ENCODE measurements at places on chromosomes 1 and 21.

- DNase-seq: no peak
Observed at GRCh38 chr21:29092102-29092959, 18.9 kb upstream of the CCT8 start.

GRCh38 chr21:38920631-38921398 is 115.1 kb downstream of the ETS2 start:
- no peak for DNase-seq

DNA sequence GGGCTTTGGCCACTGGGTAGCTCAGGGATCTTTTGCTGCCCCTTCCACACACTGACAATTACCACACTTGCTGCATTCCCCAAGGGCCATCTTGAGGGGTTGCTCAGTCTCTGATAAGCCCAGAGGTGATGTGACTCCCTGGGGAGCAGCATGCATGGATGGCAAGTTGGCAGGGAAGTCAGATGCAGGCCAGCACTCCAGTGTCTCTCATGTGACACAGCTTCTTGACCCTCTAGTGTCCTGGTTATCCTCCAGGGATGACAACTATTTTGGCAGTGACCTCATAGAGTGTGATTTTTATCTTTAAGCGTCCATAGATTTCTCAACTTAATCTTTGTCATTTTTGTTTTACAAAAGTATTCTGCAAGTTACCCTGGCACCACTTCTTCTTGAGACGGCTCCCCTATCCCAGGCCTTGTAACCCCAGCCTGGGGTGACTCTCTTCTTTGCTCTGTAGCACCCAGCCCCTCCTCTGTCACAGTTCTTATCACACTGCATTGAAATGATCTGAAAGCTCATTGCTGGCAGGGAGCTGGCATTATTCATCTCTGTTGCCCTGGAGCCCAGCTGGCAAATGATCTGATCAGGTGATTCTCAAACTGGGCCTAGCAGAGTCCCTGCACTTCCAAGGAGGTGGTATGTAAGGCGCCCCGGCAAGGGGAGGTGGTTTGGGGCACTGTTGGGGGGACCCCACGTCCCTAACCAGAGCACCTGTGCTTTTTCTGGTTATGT is 72.6 kb downstream of the TENT5C start:
- no peak for DNase-seq

GRCh38 chr1:8913457-8913856 is 32.2 kb upstream of the CA6 start:
- no peak for DNase-seq

DNA sequence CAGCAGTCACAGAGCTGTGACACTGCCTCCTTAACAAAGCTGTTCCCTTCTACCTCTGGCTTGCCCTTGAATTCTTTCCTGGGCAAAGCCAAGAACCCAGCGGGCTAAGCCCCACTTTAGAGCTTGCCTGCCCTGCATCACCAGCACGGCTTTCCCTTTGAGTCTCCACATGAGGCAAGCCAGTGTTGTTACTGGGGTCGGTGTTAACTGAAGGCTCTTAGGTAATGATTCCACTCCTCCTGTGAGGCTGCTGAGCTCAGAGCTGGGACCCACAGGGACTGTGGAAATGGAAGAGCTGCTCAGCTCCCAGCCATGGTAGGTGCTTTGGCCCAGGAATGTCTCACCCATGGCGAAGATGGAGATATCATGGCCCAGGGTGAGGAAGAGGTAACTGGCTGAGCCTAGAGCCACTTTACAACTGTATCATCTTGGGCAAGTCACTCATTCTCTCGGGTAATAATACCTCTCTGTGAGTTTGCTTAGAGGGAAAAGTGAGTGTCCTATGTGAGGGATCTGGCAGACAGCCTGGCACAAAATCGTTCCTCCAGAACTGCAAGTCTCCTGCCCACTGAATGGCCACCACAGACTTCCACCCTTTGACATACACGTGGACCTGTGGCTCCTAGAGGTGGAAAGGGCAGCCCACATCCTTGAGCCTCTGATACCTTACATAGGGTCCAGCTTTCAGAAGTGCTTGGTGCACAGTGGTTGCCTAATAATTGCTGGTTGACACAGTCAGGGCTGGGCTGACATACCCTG is 654.1 kb downstream of the PTPRU start:
- DNase-seq: no peak

GRCh38 chr21:35026617-35027562 is 22.2 kb downstream of the RUNX1 start:
- peak; percentile 66 for DNase-seq

DNA sequence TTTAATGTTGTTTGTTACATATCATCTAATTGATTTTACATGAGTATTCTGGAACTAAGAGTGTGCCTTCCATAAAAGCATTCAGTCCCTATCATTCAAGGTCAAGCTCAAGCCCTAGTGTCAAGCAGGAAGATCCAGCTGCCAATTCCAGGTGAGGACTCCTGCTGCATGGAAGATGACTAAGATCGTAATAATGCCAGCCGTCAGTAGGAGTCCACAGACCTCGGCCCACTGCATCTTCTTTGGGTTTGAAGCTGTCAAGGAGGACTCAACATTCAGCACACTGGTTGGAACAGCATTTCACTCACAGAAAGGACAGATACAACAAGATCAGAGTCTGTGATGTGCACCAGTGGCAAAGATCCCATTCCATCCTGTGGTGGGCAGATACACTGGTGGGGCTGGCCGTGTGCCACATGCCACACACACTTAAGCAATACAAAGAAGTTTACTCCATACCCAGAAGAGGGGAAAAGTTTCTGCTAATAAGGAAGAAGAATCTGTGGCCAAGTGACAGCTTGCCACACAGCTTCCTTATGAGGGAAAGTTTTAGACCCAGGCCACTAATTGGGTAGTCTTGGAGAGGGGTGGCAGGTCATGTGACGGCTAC is 160.4 kb downstream of the PIK3R3 start:
- no peak for DNase-seq

GRCh38 chr1:22609291-22609690 is 27.1 kb upstream of the C1QA start:
- no peak for DNase-seq

DNA sequence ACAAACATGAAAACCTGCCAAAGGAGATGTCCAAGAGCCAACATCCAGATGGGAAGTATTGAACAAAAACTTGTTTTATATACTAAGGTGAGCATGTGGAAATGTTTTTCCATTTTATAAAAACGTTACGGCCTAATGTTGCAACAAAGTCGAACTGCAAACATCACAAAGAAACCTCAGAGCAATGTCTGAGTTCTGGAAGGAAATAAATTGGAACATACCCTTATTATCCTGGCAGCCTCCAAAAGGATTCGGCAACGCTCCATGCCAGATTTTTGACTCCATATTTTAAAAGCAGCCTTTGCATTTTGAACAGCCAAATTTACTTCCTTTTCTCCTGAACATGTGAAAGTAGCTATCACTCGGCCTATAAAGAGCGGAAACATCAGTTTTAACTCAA is 3.3 kb downstream of the ALDH9A1 start:
- no peak for DNase-seq

DNA sequence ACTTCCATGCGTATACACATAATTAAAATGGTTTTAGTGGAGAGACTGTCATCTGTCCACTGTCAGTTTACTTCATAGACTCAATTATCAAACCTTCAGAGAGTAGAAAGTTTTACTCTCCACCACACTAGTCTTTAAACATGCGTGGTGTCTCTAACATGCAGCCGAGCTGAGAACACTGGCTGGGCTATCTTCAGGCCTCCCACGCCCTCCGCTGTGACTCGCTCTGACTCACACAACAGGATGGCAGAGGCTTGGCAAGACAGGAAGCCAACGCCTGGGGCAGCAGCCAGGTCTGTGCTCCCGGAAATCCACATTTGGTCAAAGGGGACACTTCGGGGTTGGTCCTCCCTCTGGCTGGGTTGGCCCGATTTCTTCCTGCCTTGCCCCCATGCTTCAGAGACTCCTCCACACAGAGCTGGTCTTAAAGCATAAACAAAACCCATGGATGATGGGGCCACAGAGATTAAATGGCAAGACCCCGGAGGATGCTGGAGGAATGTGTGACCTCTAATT is 22.7 kb upstream of the IFNGR2 start:
- DNase-seq: peak; percentile 60

DNA sequence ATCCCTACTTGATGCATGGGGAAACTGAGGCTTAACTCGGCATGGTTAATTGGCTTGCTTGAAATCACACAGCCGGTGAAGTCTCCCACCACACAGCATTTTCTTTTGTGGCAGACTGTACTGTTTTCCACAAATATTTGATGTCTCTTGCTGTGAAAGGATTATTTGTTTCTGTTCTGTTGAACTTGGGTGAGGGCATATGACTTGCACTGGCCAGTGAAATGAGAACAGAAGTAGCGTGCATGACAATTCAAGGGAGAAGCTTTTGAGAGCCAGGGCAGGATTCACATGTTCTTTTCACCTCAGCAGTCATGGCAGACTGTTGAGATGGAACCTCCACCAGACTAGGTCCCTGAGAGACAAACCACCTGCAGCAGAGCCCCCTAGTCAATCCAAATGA is 11.7 kb upstream of the AK2 start:
- no peak for DNase-seq

DNA sequence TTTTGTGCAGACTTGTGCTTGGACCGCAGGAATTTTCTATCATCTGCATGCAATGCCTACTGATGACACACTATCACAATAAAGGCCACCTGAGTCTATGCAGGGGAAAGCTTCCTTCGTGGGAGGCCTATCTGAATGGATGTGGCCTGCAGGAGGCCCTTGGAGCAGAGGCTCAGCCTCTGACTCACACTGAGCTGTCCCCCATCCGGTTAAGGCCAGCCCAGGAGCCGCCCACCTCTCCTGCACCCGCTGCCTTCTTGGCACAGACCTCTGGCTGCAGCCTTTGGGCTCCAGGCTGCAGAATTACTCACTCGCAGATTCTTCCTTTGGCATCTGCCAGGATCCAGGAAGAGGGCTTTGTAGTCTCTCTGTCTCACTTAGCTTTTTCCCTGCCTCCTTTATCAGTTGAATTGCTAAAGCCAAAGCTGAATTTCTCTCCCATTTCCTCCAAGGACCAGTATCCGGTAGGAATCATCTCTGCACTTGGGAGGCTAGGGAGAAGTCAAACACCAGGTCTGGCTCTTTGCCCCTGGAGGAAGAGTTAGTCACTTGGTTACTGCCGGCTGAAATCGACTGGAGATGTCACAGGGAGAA is 65.1 kb upstream of the JUN start:
- DNase-seq: no peak

DNA sequence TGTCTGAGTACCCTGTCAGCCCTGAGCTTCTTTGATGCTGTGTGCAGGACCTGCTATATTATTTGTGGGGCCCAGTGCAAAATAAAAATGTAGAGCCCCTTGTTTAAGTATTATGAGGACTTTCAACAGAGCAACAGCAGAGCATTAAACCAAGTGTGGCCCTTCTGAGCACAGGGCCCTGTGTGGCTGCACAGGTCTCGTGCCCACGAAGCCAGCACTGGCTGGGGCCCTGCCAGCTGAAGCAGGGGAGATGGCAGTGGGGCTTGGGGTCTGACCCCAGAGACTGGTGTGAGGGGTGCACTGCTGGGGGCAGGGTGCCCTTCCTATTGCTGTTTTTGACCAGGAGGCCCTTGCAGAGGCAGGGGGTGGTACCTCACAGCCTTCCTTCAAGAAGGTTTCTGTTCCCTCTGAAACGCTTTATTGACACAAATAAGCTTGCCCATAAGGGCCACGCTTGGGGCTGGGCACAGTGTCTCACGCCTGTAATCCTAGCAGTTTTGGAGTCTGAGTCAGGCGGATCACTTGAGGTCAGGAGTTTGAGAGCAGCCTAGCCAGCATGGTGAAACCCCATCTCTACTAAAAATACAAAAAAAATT is 2.2 kb upstream of the SEMA4A start:
- no peak for DNase-seq

GRCh38 chr1:203128716-203129500 is 1.4 kb downstream of the ADORA1 start:
- DNase-seq: no peak

GRCh38 chr1:186009039-186009737 is 275.0 kb downstream of the HMCN1 start:
- DNase-seq: no peak

- DNase-seq: no peak
Observed at GRCh38 chr1:160163615-160164014, 12.2 kb downstream of the ATP1A4 start.

DNA sequence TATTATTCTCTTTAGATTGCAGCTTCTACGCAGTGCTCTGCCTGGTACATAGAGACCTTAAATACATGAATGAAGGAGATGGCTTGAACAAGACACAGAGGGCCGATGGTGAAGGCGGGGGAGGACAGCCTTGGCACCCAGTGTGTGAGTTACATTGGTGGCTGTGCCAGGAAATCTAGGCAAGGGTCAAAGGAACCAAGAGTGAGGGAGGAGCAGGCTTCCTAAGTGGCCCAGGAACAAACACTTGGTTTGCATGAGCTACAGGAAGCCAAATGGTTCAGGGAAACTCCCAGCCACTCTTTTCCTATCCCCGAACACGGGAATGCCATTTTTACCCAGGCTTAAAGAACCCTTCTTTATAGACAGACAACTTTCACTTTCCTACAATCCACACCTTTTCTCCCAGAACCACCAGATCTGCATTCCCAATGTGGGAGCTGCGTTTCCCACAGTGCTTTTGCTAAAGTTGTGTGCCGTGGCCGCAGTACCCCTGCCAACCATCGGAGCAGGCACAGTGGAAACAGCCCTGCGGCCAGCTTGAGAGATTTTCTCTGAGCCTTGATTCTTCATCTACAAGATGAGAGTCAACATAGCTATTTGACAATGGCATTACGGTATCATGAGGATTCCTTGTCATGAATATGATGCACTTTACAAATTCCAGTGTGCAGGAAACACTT is 3.5 kb upstream of the CLEC20A start:
- DNase-seq: no peak

DNA sequence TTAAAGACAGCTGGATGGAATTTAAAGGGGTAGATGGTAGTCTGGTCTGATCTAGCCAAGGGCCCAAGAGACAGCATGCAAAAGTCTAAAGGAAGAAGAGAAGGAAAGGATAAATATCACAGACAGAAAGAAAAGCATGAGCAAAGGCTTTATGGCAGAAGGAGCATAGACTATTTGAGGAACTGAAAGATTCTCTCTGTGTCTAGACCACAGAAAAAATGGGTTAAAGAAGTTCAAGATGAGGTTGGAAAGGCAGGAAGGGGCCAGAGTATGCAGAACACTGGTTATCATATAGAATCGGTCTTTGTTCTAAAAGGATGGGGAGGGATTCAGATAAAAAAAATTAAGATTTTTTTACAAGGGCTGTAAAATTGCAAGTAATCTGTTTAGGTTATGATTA is 136.8 kb upstream of the SGIP1 start:
- no peak for DNase-seq

- no peak for DNase-seq
Observed at GRCh38 chr1:2466958-2467554, 9.0 kb upstream of the PLCH2 start.

GRCh38 chr1:205391386-205391785 is 30.5 kb downstream of the LEMD1 start:
- DNase-seq: no peak

DNA sequence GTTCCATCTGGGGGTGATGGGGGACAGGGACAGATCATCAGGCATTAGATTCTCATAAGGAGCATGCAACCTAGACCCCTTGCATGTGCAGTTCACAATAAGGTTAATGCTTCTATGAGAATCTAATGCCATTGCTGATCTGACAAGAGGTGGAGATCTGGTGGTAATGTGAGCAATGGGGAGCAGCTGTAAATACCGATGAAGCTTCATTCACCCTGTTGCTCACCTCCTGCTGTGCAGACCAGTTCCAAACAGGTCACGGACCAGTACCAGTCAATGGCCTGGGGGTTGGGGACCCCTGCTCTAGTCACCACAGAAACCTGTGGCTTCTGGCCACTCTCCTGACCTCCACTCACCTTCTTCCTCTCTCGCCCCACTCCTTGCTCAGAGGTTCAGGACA is 229.9 kb downstream of the PTPRU start:
- no peak for DNase-seq
